Activated CD4-positive, CD25-positive, alpha-beta regulatory T cell treated with anti-CD3 and anti-CD28 coated beads, Interleukin-2, amount 50 U/mL, for 16 hours (primary cell): ENCODE measurements at places on chromosomes 6 and 20.

DNA sequence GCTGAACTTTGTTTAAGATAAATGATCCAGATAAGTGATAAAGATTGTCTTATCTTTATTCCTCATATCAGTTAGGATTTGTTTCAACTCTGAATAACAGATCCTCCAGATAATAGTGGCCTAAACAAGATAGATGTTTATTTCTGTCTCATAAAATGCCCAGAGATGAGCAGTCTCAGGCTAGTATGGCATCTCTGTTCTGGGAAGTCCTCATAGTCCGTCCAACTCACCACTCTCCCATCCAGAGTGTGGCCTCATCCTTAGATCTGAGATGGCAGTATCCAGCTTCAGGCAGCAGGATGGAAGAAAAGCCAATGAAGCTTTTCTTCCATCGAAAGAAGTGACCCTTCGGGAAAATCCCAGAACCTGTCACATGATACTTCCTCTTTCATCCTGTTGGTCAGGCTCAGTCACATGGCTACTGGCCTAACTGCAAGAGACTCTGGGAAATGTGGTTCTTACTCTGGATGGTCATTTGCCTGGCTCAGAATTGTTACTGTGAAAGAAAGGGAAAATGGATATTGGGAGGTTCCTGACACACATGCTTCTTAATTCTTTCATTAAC is 29.4 kb upstream of the TAGAP start:
- no peak for DNase-seq

GRCh38 chr6:148530394-148530953 is 187.8 kb downstream of the SASH1 start:
- no peak for DNase-seq

GRCh38 chr20:30488941-30489613 is 768.4 kb upstream of the DEFB115 start:
- no peak for DNase-seq

DNA sequence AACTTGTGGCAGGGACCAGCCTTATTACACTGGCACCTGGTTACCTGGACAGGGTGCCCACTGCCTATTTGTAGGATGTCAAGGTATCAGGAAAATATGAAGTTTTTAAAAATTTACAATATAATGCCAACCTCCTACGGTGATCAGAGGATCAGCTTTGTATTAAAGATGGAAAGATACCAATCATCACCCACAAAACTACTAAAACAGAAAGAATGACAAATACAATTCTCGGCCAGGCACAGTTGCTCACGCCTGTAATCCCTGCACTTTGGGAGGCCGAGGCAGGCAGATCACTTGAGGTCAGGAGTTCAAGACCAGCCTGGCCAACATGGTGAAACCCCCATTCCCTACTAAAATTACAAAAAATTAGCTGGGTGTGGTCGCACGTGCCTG is 18.4 kb upstream of the PRND start:
- no peak for DNase-seq

DNA sequence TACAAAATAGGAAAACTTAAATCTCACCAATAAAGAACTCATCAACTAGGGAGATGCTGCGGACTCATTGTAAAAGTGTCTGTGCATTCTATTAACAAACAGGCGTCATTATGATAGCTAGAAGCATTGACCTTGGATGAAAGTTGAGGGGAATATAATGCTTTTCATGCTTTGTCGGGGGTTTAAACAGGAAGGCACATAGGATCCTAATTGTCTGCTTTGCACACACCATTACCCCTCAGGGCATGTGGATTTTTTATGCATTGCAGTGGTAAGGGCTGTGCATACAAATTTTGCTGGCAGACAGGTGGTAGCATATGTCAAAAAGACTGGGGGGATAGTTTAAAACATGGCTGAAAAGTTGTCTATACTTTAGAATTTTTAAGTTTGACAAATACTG is 447.9 kb upstream of the PLCB4 start:
- no peak for DNase-seq

DNA sequence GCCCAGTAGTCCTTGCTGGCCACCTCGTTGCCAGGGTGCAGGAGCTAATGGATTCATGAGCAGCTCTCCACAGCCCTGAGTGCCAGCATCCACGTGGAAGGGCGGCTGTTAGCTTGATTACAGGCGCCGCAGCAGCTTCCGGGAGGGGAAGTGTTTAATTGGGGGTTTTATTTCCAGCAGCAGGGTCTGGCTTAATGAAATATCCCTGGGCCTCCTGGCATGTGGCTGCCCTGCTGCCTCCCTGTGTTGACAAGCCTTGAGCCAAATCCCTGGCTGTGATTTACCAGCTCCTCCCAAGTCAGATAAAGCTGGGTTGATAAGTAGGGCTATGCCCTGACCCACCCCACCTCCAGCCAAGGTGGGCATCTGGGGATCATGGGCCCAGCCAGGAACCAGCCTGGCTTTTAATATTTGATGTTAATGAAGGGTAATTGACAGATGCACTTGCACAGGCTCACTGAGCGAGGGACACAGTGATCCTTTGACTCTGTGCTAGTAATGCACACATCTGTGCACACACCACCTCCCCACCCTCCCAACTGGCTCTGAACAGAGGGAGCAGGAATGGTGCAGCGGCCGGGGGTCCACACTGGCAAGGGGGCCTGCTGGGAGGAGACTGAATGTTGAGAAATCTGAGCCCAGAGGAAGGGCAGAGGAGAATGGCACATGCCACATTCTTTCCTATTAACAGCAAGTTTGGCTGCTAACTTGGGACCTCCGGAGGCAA is 13.6 kb downstream of the GLP1R start:
- DNase-seq: no peak

- no peak for DNase-seq
Measured at GRCh38 chr6:38119516-38119915, 300.0 kb downstream of the ZFAND3 start.
